ENCODE measurements at places on chromosomes 13 and 19.

- DNase-seq: no peak
Observed at GRCh38 chr13:102878481-102878880, 32.6 kb downstream of the ERCC5 start.

GRCh38 chr19:16446108-16446723 is 25.6 kb downstream of the EPS15L1 start:
- DNase-seq: no peak

GRCh38 chr13:75495938-75496337 is 14.0 kb upstream of the TBC1D4 start:
- DNase-seq: no peak

DNA sequence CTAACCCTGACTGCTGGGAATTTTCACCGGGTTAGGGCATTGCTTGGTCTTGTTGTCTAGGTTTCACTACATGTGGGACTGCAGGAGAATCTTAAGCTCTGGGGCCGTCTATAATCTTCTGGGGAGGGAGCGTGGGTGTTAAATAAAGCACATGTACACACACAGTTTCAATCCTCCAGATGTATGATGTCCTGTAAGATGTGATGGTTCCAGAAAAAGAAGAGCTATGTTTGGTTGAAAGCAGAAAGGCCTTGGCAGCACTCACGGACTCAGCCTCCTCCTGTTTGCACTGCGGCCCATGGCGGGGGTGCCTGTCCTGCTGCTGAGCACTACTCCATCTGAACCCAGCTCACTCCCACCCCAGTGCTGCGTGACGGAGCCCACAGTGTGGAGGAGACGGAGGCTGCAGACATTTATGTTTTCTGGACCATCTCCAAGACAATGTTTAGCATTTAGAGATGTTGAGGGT is 343.5 kb downstream of the TEX29 start:
- peak; percentile 79 for DNase-seq

DNA sequence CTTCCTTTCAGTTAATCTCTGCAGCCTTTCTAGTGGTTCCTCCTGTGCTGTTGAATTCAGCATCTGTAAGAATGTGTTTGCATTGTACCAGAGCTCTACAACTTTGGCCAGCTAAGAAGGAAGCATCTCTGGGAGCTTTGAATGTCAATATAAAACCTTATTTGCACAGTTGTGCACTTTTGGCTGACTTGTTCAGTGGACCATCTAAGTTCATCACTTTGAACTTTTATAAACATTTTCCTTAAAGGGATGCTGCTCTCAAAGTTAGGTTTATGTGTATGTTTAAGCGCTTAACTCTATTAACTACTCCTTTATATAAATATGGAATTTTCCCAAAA is 15.6 kb downstream of the POLR1D start:
- DNase-seq: no peak

- DNase-seq: no peak
Observed at GRCh38 chr13:40151673-40152072, 496.2 kb downstream of the COG6 start.

GRCh38 chr19:49333811-49334288 is 1.4 kb upstream of the CD37 start:
- no peak for DNase-seq

DNA sequence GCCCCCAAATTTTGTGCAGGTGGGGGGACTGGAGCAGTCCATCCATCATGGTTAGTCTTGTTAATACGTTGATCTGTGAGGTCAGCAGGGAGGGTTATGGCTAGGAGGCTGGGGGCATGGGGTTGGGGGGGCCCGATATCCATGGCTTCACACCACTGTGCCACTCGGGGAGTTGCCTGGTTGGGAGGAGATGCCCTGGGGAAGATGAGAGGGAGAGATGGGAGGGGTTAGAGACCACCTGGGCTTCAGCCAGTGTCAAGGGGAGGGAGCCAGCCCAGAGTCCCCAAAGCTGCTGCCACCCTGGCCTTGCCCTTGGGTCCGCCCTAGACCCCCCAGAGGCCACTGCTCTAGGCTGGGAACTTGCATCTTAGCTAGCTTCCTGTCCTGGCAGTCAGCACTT is 1.8 kb upstream of the DMPK start:
- DNase-seq: no peak

GRCh38 chr13:77836423-77836822 is 82.2 kb downstream of the EDNRB start:
- no peak for DNase-seq

GRCh38 chr13:58165617-58166016 is 534.1 kb downstream of the PCDH17 start:
- DNase-seq: no peak

DNA sequence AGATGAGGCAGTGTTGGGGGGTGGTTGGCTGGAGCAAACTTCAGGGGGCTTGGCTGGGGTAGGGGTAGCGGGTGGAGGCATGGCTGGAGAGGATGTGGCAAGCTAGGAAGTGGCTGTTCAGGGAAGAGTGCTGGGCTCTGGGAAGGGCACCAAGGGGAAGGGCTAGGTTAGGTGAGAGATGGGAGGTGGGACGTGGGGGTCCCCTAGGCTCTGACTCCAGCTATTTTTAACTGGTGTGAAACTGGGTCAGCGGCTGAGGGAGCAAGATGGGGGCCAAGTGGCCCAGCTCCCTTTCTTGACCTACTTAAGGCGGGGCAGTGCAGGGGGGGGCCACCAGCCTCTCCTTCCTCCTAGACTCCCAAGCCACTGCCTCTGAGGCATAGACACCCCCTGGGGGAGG is 7.3 kb downstream of the KCNC3 start:
- DNase-seq: no peak

DNA sequence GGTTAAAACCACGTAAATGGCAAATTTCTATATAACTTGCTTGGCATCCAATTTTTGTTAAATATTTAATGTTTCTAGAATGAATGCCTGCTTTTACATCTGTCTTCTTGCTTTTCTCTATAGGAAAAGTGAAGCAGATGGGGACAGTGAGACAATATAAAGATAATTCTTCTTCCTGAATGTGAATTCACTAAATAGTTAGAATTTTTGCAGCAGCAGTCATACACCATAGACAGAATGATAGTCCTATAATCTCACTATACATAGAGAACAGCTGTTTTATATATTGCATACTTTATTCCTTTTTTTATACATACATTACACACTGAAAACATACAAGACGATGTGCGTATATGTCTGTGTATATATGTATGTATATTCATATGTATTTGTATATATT is 1127.3 kb downstream of the PCDH9 start:
- DNase-seq: no peak

GRCh38 chr13:26821672-26822071 is 61.1 kb upstream of the GPR12 start:
- DNase-seq: no peak

- DNase-seq: no peak
Observed at GRCh38 chr13:52348983-52349780, 56.8 kb downstream of the THSD1 start.

GRCh38 chr13:26656919-26657318 is 99.4 kb downstream of the WASF3 start:
- DNase-seq: no peak

DNA sequence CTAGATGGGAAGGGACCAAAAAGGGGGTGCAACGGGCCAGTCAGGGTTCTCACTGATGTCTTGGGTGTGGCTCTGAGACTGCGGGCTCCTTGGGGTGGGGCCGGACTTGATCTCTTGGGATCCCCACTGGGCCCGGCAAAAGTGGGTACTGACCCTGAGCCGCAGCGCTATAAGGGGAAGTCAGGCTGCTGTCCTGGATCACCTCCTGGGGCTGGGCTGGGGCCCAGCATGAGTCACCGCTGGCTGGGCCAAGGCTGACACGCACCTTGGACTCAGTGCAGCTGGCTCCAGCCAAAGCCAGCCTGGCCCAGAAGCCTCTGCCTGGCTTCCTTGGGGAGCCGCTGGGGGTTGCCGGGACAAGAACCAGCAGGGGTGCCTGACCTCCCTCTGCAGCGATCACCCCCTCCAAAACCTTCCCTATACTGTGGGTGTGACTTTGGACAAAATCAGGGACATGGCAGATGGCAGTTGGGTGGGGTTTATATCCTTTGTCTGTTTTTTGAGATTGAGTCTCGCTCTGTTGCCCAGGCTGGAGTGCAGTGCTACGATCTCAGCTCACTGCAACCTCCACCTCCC is 617 bp upstream of the IQCN start:
- no peak for DNase-seq

- DNase-seq: no peak
Observed at GRCh38 chr13:36509369-36509768, 77.1 kb downstream of the CCNA1 start.

- no peak for DNase-seq
Observed at GRCh38 chr13:100600915-100601314, 12.3 kb upstream of the GGACT start.

DNA sequence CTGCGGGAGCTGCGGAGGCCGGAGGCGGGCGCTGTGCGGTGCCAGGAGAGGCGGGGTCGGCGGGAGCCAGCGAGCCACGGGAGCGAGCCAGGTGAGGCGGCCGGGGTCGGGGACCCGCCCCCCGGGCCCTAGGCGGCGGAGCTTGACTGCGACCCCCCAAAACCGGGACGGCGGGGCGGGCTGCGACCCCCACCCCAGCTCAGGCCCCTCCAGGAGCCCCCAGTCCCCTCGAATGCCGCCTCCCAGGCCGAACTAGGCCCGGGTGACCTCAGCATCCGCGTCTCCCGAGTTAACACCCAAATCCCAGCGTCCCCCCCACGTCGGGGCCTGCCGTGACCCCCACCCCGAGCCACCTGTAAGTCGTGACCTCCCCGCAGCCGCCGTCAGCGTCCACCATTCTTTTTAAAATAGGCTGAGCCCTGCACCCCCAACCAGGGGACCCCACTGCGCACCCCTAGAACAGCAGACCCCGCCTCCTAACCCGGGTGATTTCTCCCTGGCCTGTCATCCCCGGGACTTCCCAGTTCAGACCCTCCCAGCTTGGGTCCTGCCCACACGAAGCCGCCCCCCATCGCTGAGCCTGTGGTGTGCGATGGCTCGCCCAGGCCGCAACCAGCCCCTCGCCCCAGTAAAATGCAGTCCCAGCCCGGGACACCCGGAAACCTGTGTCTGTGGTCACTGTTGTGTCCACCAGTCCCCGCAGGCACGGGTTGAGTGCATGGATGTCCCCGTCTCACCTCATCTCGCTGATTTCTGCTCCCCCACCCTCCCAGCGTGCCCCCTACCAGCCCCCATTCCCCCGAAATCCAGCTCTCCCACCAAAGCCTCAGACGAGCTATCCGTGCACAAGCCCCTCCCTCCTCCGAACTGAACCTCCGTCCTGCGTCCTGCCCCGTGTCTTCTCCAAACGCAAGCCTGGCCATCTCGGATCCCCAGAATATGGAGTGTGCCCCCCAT is 551 bp downstream of the FZR1 start:
- no peak for DNase-seq

- no peak for DNase-seq
Observed at GRCh38 chr19:15137777-15138176, 30.6 kb downstream of the SYDE1 start.

DNA sequence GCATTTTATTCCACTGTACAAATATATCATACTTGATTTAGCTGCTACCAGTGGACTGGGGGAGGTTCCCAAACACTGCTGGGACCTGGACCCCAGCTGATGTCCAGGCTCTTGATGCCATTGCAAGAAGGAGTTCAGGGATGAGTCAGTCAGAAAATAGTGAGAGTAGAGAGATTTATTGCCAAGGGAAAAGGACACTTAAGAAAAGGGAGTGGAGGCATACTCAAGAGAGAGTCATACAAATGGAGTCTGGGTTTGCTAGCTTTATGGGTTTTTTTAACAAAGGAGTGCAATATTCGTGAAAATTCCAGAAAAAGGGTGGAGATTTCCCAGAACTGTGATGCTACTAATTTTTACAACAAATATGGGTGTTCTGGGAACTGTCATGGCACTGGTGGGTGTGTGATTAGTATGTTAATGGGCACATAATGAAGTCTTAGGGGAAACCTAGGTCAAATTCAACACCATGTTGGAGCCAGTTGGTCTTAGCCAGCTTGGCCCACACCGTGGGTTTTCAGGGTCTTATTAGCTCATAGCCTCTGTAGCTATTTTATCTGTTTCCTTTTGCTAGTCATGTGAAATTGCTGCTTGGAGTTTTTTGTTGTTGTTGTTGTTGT is 36.2 kb downstream of the GPC6 start:
- DNase-seq: no peak

DNA sequence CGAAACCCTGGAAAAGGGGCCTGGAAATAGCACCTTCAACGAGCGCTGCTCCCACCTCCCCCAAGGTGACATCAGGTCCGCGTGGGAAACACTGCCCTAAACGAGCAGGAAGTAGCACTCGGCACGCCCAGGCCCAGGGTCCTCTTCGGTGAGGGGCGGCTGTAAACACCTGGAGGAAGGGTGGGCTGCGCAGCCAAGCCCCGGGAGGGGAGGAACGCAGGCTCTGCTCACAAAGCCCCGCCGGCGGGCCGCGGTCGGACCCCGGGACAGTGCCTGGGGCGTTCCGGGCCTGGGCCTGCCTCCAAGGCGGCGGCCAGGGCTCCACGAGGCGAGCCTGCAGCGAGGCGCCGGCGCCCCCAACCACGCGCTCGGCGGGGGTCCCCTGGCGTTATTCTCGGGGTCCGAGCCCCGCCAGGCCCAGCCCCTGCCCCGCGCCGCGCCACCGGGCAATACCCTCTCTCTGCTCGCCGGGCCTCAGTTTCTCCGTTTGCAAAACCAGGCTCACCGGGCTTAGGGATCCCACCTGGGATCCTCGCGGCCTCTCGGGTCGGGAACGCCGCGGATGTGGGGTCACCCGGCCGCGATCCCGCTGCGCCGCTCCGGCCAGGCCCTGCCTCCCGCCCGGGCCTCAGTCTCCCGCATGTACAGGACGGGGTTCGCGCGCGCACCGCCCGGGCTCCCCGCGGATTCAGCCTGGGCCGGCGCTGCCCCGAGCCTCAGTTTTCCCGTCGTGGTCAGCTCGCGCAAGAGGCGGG is 630 bp downstream of the RNF126 start:
- no peak for DNase-seq
